ENCODE measurements at places on chromosomes 11 and 22. TPM values are rescaled to one million over a fixed set of nuclear protein-coding genes. Genes with fewer than 3 reads are reported as not detected.

GRCh38 chr22:19762568-19763457, 2.2 kb downstream of the TBX1 start:
- no peak for DNase-seq

GRCh38 chr11:1019321-1019910, 17.1 kb downstream of the MUC6 start:
- DNase-seq, result no peak

Gene OR52H1
- 0.51 TPM for total RNA-seq

GRCh38 chr11:8760896-8761295, 78.3 kb downstream of the RPL27A start:
- peak; percentile 56 for DNase-seq

Gene CATSPER1
- total RNA-seq, result not detected

DNA sequence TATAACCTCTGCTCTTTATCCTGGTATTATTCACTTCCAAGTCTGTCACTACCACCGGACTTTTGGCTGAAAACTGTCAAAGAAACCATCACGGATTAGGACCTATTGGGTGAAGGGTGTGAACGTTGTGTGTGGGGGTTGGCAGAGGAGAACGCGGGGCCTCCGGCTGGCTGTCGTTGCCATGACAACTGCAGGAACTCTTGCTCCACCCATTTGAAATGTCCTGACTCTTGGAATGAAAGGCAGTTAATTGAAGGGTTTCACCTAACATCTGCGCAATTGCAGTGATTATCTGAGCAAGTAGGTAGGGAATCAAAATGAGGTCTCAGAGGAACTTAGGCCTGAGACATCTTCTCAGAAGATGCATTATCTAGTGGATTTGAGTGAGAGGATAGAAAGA, 60.9 kb upstream of the CLMP start:
- peak; percentile 45 for DNase-seq

- no peak for DNase-seq
Measured at GRCh38 chr11:128663824-128664223, 30.0 kb upstream of the FLI1 start.

Gene OR5A2
- not detected for total RNA-seq

GRCh38 chr11:13242564-13242963, 35.0 kb upstream of the BMAL1 start:
- DNase-seq, result peak; percentile 25

GRCh38 chr11:46322759-46323158, 24.5 kb upstream of the DGKZ start:
- no peak for DNase-seq

DNA sequence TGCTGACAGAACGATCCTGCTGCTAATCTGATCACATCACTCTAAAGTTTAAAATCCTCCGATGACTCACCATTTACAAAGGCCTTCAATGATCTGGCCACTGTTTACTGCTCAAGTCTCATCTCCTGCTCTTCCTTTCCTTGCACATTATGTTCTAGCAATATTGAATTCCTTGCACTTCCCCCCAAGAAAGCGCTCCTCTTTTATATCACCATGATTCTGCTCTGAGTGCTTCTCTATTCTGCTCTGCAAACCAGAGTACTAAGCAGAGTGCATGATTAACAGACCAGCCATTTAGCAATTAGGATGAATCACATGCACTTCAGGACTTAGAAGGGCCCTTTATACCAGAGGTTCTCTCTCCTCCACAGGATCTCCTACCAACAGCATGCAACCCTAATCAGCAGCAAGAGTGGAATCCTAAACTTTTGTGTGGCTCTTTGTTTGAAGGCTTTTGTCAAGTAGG, 1122.8 kb upstream of the CCDC90B start:
- peak; percentile 73 for DNase-seq

DNA sequence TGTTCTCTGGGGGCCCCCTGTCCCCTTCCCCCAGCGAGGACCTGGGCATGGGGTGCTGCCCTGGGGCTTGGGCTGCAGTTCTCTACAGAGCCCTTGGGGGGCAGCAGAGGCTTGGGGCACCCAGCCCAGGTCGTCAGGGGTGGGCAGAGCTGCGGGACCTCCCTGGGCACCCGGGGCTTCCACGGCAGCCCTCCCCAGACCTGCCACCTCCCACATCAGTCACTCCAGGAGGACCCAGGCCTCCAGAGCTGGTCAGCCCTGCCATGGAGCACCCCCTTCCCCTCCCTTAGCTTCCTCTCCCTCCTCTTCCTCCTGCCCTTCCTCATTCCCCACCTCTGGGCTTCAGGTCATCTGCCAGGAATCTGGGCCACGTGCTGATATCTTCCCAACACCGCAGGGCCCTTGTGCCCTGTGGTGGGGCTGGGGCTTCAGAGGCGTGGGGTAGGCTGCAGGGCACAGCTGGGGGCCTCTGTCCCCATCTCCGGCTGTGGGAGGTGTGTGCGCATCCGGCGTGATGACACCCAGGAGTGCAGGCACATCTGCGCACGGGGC, 5.8 kb downstream of the TSPAN4 start:
- DNase-seq, result no peak

GRCh38 chr11:16011396-16011795, 344.9 kb downstream of the SOX6 start:
- DNase-seq, result no peak

- no peak for DNase-seq
Measured at GRCh38 chr22:24002851-24003250, 2.4 kb downstream of the GSTT4 start.

Measured in fibroblast of lung (primary cell).